ENCODE measurements at places on chromosomes 4 and X. TPM values are rescaled to one million over a fixed set of nuclear protein-coding genes. Genes with fewer than 3 reads are reported as not detected.

The STBD1 gene
- total RNA-seq: 4.3 TPM

- no peaks in the 10 kb centered on the region for H3K27me3 ChIP-seq
- no peak overlapping the region for H3K4me3 ChIP-seq
- peaks cover 20% of the 10 kb centered on the region for H3K36me3 ChIP-seq
Observed at GRCh38 chr4:3313139-3313538, 20.3 kb downstream of the RGS12 start.

DNA sequence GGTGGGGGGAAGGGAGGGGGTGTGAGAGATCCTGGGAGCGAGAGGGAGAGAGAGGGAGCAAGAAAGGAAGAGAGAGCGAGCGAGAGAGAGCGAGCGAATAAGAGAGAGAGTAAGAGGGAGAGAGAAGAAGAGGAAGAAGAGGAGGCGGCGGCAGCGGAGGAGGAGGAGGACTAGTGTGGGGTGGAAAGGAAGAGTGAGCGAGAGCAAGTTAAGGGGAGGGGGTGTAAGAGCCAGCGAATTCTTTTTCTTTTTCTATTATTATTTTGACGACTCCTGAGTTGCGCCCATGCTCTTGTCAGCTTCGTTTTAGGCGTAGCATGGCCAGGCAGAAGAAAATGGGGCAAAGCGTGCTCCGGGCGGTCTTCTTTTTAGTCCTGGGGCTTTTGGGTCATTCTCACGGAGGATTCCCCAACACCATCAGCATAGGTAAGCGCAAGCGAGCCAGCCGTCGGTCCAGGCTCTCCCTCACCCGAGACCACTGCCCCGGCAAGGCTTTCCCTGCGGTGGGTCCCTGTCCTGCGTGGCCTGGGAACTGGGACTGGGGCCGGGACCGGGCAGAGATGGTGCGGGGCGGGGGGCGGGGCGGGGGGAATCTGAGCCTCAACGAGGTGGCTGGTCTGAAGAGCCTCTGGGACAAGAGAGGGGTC lies at the start of gene GRIA3:
Gene GRIA3 (plus strand): TSS at position 60 of the 647 bp plus-strand sequence. CDS start 258 bp downstream, at position 318.
- DNase-seq: no peak
- no peaks in the 10 kb centered on the region for H3K4me1 ChIP-seq
- no peaks in the 10 kb centered on the region for H3K27me3 ChIP-seq
- H3K36me3 ChIP-seq: no peaks in the 10 kb centered on the region
- no peak within 1 kb of the TSS for H3K27ac ChIP-seq

The SLC25A6 gene
- 149 TPM for total RNA-seq

- DNase-seq: peak; percentile 2
- H3K27ac ChIP-seq: no peak overlapping the region
- no peak overlapping the region for H3K4me3 ChIP-seq
- no peaks in the 10 kb centered on the region for H3K4me1 ChIP-seq
Observed at GRCh38 chrX:36867143-36867542, 141.0 kb upstream of the FAM47C start.

The ADH7 gene
- total RNA-seq: not detected

- no peak for DNase-seq
- no peaks in the 10 kb centered on the region for H3K27me3 ChIP-seq
- no peaks in the 10 kb centered on the region for H3K4me1 ChIP-seq
- peaks cover 4% of the 10 kb centered on the region for H3K36me3 ChIP-seq
Observed at GRCh38 chrX:9681422-9681821, 84.2 kb downstream of the GPR143 start.

DNA sequence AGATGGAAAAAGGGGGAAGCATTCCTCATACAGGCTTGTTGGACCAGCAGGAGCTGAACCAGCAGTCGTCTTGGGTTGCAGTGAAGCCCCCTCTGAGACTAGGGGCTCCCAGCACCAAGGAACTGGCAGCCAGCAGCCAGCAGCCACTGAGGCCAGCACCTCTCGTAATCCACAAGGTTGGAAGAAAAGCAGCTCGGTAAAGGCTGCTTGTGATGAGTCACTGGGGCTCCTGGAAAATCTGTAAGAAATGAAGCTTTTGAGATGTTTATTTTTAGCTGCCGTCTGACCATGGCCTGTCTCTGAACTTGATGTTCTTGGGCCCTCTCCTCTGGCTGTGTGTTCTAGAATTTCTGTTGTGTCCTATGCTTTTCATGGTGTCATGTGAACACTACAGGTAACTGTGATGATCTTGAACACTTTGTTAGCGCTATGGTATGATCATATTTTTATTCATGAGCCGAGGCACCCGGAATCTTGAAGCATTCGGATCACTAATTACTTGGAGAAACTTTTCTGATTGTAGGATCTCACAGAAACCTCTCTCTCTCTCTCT lies 18.6 kb downstream of the CLCN4 start:
- H3K4me3 ChIP-seq: no peak overlapping the region
- no peak for DNase-seq
- no peak overlapping the region for H3K27ac ChIP-seq
- H3K36me3 ChIP-seq: no peaks in the 10 kb centered on the region
- H3K27me3 ChIP-seq: no peaks in the 10 kb centered on the region

Data from HepG2 (cell line).